ENCODE measurements at places on chromosomes 2 and 18.

- no peak for DNase-seq
Measured at GRCh38 chr2:56084111-56084901, 99.5 kb upstream of the CCDC85A start.

DNA sequence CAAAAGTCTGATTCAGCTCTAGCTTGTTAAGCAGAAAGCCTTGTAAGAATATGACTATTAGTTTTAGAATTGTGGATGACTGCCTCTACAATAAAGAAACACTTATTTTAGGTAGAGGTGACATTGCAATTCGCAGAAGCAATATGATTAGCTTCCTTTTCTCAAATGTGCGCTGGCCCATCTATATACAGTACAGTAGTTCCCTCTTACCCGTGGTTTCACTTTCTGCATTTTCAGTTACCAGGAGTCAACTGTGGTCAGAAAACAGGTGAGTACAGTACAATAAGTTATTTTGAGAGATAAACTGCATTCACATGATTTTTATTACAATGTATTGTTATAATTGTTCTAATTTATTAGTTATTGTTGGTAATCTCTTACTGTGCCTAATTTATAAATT lies 405.1 kb downstream of the GPD2 start:
- no peak for DNase-seq

DNA sequence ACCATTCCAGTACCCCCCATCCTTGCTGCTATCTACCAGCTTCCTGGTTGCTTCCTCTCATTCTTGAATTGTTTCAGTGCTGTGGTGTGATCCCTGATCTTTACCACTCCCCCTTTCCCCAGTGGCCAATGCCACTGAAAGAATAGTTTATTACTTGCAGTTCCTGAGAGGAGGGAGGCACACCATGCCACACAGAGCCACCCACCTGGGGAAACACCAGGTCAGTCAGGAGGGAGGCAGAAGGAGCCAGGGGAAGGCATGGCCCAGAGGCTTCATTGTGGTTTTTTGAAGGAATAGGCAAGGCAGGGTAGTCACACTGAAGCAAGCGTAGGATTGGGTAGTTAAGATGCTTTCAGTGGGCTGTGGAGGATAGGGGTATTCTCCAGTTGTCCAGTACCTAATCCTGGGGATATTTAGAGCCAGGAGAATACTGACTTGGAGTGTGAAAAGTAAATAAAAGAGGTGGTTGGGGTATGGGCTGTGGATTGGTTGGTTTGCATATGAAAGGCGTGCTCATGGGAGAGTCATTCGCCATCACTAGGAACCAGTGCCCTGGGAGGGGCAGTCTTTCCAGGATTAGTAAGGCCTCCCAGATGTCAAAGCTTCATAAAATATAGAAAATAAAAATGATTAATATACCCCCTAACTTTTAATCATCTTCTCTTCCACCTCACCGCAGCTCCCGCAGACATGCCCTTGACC lies 6.7 kb upstream of the TMEM177 start:
- DNase-seq = no peak

- DNase-seq = peak; percentile 1
Measured at GRCh38 chr2:214232271-214232670, 178.6 kb upstream of the VWC2L start.

GRCh38 chr2:71943238-71944182 lies 204.2 kb downstream of the CYP26B1 start:
- no peak for DNase-seq

GRCh38 chr2:150677551-150677950 lies 190.1 kb upstream of the RND3 start:
- DNase-seq = no peak

DNA sequence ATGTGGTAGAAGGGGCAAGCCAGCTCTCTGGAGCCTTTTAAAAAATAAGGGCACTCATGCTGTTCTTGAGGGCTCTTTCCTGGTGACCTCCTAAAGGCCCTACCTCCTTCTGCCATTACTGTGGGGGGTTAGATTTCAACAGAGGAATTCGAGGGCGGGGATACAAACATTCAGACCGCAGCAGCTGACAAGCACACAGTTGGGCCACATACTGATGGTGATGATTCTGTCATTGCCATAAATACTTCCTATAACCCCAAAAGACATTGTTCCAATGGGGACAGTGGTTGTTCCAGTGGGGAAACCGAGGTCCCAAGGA lies 67.0 kb downstream of the TSHZ1 start:
- DNase-seq = no peak

GRCh38 chr2:197309691-197310231 lies 819 bp downstream of the ANKRD44 start:
- DNase-seq = no peak

DNA sequence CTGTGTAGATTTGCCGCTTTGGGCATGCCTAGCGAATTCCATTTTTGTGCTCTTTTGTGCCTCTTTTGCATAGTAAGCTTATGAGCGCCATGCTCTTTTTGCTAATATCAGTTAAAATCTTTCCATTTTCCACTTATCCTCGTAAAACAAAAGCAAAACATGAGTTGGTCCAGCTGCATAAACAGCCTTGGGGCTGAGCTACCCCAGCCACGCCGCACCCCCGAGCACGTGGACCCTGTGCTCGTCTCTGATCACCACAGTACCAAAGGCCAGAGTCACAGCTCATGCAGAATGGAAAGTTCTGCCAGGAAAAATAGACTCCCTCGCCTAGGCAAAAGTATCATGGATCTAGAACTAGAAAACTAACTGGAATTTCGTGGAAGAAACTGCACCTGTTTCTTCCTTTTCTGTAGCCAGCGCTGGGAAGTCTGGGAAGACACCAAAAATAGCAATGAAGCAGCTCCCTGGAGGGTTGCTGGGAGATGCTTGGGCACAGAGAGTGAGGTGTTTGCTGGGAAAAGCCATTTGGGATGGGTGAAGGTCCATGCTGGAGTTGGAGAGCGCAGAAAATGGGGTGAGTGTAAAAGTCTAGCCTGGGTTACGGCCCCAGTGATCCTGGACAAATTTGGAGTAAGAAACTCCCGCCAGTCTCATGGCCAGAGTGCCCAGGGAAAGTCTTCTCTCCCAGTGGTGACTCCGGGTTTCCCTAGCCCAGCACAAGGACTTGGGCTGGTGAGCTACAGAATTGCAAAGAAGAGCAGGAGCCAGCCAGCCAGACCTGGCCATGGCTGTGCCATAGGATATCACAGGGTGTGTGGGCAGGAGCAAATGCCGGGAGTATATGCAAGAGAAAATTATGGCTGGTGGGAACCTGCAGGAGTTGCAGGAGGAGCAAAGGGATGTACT lies 218.4 kb downstream of the GBX2 start:
- no peak for DNase-seq

GRCh38 chr2:151060287-151060686 lies 201.4 kb downstream of the RBM43 start:
- DNase-seq = no peak

- DNase-seq = no peak
Measured at GRCh38 chr2:189522435-189523151, 58.0 kb downstream of the SLC40A1 start.

DNA sequence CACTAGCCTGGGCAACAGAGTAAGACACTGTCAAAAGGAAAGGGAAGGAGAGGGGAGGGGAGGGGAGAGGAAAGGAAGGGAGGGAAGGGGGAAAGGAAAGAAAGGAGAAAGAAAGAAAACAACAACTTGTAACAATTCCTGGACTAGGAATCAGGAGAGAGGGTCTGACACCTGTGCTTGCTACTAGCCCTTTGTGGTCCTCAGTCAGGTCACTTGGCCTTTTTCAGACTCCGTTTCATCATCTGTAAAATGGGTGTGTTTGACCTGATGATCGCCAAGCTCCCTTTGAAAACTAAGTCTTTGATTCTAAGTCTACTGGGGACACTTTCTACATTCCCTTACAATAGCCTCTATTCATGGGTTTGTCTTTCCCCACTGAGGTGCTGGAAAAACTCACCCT lies 11.4 kb upstream of the ATP8B1 start:
- no peak for DNase-seq

GRCh38 chr2:205763708-205764211 lies 81.5 kb downstream of the NRP2 start:
- peak; percentile 56 for DNase-seq

DNA sequence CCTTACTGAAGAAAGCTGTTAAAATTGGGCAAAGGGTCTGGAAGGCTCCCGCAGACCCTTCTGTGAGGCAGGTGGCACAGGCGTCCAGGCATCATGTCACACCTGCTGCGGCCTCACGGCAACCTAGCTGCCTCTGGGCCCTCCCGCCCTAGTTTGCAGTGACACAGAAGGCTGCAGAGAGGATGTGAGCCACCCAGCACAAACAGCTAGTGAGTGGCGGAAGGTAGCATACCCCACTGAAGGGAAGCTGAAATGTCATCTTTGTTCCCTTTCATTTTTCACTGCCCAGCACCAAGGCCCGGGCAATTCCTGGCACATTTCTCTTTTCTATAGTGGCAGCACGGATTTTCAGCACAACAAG lies 53.8 kb downstream of the TRAPPC12 start:
- no peak for DNase-seq

DNA sequence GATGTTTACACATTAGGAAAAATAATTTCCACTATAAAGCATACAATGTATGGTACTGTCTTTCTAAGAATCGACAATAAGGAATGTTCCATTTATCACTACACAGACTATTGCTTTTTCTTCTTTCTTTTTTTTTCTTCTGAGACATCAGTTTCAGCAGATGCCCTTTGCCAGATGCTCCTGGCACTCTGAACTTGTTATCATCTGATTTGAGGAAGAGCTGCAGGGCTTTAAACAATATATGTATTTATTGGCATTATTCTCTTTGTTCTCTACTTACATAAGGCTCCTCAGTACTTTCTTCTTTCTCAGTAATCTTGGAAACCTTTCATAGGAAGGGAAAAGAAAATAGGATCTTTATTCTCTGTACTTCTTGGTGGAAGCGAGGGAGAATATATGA lies 45.0 kb upstream of the AGPS start:
- DNase-seq = no peak

DNA sequence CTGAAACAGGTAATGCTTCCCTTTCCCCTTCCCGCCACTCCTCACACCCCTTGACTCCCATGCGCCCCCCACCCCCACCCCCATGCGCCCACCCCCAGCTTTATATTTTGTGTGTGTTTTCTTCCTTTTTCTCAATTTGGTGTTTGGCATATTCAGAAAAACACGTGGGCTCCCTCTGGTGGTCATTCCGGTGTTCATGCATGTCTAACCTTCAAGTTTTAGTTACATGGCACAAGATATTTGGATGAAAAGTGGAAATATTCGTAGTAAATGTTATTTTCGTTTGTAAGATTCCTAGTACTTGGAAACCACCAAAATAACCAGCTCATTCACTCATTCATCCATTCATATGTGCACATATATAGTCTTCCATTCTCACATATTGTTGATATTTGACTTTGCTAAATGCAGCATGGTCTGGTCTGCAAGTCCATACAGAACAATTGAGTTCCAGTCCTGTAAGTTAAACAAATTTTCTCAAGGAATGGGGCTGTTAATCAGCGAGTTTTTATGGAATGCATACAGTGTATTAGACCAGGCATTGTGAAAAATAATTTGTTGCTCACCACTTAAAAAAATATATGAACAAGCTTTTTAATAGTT lies 143.6 kb upstream of the MAP3K20 start:
- DNase-seq = peak; percentile 49

DNA sequence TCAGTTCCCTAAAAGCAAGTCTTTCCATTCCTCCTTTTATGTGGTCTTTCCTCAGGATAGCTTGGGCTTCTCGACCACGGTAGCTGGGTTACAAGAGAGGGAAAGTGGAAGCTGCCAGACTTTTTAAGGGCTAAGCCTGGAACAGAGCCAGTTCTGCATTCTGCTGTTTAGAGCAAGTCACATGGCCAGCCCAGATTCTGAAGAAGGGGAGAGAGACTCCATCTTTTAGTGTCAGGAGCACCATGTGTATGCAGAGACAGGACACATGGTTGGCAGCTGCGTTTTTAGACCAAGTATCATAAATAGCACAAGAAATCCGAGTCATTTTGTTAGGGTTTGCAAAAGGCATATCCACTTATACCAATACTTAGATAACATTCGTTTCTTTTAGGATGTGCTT lies 4.7 kb downstream of the HMSD start:
- no peak for DNase-seq

DNA sequence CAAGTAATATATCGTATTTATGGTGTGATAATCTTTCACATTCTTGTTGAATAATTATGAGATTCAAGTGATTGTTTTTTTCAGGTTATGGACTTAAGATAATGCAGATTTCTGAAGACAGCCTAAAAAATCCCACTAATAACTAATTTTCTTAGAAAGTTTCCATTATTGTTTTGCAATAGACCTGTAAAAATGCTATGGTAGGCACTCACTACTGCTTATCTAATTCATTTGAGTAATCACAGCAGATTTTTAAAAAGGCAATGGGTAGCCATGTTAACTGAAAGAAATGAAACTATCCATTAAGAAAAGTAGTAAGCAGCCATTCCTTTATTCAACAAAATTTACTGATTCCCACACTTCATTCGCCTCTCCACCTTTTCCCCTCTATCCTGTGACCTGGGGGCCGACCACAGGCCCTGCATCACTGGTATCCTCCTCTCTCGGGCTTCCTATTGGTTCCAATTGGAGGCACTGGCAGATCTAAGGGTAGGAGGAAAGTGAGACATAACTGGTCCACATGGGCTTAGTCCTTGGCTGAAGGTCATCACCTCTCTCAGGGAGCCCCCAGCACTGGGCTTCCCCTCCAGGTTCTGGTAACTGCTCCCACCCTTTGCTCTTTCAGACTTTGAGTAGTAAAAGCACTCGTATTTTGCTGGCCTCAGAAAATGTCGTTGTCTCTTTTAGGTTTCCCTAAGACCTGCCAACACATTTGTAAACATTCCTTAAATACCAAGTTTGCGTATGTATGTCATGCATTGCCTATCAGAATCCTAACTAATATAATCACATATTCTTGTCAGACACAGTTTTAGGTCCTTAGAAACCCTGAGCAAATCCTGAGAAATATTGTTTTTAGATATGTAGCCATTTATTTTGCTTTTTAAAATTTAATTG lies 18.5 kb downstream of the RBMS1 start:
- DNase-seq = no peak

GRCh38 chr18:70523792-70524182 lies 234.9 kb downstream of the SOCS6 start:
- no peak for DNase-seq

- DNase-seq = peak; percentile 18
Measured at GRCh38 chr18:28963481-28963880, 786.6 kb upstream of the CDH2 start.

- DNase-seq = no peak
Measured at GRCh38 chr2:239626961-239627592, 226.3 kb upstream of the HDAC4 start.

DNA sequence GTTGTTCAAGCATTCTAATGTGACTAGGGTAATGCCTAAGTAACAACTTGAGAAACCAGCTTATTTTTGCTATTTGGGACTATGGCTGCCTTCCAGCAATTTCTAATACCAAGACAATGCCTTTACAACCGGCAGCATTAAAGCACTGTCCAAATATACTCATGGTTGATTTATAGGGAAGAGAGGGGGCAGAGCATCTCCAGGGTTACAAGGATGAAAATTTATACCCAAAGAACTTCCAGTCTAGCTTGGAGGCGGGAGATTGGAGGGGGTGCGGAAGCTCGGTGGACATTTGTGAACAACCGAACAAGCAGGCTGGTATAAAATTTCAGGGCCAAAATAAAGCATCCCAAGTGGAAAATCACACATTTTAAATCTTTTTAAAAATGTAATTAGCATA lies 294.9 kb upstream of the STON1 start:
- DNase-seq = no peak

GRCh38 chr2:24820598-24821432 lies 27.6 kb downstream of the CENPO start:
- no peak for DNase-seq
